Hippocampal formation (tissue), 2 donors: ENCODE measurements at places on chromosomes 11 and 22.
A peak's percentile ranks its signal among the peaks of the same experiment; 100 is the strongest.

DNA sequence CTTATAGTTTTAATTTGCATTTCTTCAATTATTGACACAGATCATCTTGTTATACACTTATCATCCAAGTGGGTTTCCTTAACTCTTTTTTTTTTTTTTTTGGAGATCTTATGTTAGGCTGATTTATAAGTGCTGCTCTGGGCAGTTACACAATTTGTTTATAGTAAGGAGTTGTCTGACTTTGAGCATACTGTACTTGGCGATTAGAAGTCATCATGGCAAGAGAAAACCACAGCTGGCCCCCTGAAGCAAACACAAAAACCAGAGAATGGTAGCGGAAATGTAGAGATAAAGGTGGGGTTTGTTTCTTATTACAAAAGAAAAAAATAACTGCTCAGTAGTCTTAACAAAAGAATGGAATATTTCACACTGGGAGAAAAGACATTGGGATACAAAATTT lies 292.6 kb downstream of the SWAP70 start:
- DNase-seq: no peak

- no peak for DNase-seq
These were observed 73.0 kb downstream of the CD44 start for GRCh38 chr11:35211952-35212351.

DNA sequence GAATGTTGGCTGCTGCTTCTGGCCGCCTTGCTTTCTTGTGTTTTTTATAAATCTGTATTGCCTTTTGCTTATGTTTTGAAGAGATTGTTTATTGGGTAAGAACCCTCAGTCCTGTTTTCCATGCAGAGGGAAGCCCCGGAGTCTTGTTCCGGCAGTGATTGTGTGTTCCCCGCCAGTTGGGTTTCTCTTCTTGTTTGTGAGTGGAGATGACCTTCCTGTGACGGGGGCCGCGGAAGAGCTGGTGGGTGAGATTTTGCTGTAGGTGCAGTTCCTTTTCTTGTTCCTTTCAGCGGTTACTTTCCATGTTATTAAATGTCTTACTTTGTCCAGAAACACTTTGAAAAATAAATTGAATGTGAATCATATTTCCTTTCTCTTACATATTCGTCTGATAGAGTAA lies 8.3 kb downstream of the TBC1D22A start:
- no peak for DNase-seq

DNA sequence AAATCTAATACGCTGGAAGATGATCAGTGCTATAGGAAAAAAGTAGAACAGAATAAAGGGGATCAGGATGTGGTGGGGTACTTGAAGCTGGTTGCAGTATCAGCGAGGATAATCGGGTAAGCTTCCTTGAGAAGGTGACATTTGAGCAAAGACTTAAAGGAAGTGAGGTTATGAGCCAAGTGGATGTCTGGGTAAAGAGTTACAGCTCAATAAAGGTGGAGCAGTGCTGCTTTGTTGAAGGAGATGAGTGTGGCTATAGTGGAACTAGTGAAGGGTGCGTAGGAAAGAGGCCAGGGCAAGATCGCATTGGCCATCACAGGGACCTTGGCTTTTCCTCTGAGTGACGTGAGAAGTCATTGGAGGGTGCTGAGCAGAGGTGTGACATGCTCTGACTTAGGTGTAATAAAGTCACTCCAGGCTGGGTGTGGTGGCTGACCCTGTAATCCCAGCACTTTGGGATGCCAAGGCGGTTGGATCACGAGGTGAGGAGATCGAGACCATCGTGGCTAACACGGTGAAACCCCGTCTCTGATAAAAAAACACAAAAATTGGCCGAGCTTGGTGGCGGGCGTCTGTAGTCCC lies 2.3 kb upstream of the SYVN1 start:
- DNase-seq: no peak

- no peak for DNase-seq
These were observed 2.5 kb downstream of the RHBDD3 start for GRCh38 chr22:29265305-29265704.

GRCh38 chr11:80103142-80103859 lies 662.5 kb upstream of the TENM4 start:
- no peak for DNase-seq

- no peak for DNase-seq
These were observed 62.4 kb upstream of the NNMT start for GRCh38 chr11:114233755-114234154.

DNA sequence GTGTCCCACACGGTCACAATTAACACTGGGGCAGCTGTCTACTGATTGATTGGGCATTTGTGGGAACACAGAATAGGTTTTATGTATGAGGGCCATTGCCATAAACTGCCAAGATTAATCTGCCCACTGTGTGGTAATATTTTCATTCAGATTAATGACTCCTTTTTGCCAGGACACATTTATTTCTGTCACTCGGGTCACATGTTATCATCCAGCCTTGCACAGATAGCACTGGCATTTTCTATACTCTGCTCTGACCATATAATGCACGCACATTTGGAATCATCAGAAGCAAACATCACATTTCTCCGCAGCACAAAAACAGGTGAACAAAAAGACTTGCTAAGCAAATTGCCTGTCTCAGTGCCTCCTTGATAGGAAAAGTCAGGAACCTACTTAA lies 138.3 kb downstream of the CADM1 start:
- DNase-seq: no peak

GRCh38 chr11:86644291-86644690 lies 28.1 kb downstream of the ME3 start:
- DNase-seq: no peak

GRCh38 chr11:12386745-12387144 lies 9.4 kb downstream of the PARVA start:
- no peak for DNase-seq

DNA sequence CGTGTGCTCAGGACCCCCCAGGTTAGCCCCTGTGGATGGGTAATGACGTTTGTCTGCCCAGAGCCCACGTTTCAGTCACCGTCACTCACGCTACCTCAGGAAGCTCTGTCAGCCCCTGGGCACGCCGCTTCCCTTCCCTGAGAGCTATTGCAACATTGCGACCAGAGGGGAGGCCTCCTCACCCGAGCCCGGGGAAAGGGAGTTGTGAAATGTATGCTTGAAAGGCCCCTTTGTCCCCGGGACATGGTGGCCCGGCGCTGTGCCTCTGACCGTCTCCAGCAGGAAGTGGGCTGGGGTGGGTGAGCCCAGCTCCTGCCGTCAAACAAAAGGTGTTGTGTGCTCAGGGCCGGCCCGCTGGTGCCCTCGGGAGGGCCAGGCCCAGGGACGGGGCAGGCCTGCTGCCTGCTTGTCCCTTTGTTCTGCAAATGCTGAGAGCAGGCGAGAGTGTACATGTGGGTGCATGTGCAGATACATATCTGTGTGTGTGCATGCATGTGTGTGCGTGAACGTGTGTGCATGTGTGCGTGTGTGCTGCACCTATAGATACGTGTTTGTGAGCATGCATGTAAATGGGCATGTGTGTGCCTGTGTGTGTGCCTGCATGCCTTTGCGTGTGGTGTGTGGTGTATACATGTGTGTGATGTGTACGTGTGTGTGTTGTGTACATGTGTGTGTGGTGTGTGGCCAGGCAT lies 1125.0 kb downstream of the BRD1 start:
- DNase-seq: peak; percentile 86

- DNase-seq: no peak
These were observed 17.6 kb upstream of the TTC17 start for GRCh38 chr11:43341159-43341558.

GRCh38 chr22:38272373-38273134 lies at the start of gene TMEM184B:
TMEM184B (minus strand) TSS chr22:38273010; CDS start chr22:38247961, 25,049 bp downstream.
- peak; percentile 76 for DNase-seq

GRCh38 chr11:47797633-47798032 lies 30.5 kb upstream of the FNBP4 start:
- DNase-seq: no peak
